Activated naive CD4-positive, alpha-beta T cell treated with anti-CD3 and anti-CD28 coated beads for 36 hours (primary cell): ENCODE measurements at places on chromosomes 3 and 15.

DNA sequence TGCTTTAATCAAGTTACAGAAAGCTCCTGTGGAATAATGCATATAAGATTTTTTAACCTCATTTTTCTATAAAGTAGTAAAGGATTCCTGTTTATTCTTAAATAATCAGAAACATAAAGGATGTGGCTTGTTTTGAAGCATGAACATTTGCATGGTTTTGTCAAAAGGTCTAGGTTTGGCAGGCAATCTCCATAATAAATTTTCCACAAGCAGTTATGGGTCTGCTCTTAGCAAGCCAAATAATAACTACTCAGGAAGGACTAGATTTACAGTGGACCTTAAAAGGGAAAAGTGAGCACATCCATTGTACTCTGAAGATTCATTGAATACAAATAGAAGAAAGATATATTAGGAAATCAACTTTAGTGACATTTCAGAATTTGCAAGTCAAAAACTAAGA lies 407.3 kb upstream of the CBLB start:
- H3K27ac ChIP-seq: no peak overlapping the region
- peaks cover 16% of the 10 kb centered on the region for H3K4me1 ChIP-seq
- no peaks in the 10 kb centered on the region for H3K36me3 ChIP-seq
- H3K4me3 ChIP-seq: no peak overlapping the region
- no peaks in the 10 kb centered on the region for H3K27me3 ChIP-seq

DNA sequence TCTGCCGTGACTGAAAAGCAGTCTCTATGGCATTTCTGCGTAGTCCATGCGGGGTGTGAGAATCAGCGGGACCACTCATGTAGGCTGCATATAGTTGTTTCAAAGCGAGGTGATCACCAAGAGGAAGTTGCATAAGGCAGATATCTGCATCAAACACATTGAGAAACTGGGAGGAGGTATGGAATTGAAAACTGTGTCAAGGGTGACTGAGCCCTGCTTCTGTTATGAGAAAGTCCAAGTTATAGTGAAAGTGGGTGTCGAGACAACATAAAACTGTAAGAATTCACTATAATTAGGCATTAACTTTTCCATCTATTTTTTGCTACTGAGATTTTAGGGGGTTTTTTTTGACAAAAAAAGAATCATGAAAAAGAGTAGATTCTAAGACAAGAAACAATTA lies 109.3 kb downstream of the ZIC1 start:
- no peaks in the 10 kb centered on the region for H3K27me3 ChIP-seq
- no peaks in the 10 kb centered on the region for H3K36me3 ChIP-seq
- no peak overlapping the region for H3K4me3 ChIP-seq

DNA sequence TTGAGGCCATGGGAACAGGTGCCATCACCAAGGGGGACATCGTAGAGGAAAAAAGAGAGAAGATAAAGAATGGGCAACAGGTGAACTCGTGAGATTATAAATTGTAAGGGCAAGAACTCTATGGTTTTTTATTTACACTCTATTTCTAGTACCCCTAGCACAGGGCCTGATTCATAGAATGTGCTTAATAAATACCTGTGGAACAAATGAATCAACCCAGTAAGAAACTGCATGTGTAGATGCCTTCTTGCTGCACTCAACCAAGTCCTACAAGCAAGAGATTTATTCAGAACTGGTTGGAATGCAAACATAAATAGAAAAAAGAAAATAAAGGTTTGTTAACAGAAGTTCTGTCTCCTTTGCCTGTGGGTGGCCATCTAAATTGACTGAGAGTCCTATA lies 18.7 kb upstream of the KPNA1 start:
- peaks cover 35% of the 10 kb centered on the region for H3K4me1 ChIP-seq
- H3K36me3 ChIP-seq: peaks cover 44% of the 10 kb centered on the region
- H3K27ac ChIP-seq: no peak overlapping the region
- H3K4me3 ChIP-seq: no peak overlapping the region
- H3K27me3 ChIP-seq: no peaks in the 10 kb centered on the region

- H3K36me3 ChIP-seq: no peaks in the 10 kb centered on the region
- no peaks in the 10 kb centered on the region for H3K27me3 ChIP-seq
- peak; percentile 42 for DNase-seq
- H3K4me3 ChIP-seq: no peak overlapping the region
Measured at GRCh38 chr3:71652781-71653413, 69.4 kb upstream of the FOXP1 start.

DNA sequence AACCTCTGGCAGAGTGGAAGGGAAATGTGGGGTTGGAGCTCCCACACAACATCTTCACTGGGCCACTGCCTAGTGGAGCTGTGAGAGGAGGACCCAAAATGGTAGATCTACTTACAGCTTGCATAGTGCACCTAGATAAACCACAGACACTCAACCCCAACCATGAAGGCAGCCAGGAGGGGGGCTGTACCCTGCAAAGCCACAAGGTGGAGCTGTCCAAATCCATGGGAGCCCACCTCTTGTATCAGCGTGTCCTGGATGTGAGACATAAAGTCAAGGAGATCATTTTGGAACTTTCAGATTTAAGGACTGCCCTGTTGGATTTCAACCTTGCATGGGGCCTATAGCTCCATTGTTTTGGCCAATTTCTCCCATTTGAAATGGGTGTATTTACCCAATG lies 20.9 kb downstream of the TP63 start:
- no peak overlapping the region for H3K4me3 ChIP-seq
- peak; percentile 22 for DNase-seq
- H3K27me3 ChIP-seq: no peaks in the 10 kb centered on the region
- H3K36me3 ChIP-seq: peaks cover 5% of the 10 kb centered on the region
- no peaks in the 10 kb centered on the region for H3K4me1 ChIP-seq

DNA sequence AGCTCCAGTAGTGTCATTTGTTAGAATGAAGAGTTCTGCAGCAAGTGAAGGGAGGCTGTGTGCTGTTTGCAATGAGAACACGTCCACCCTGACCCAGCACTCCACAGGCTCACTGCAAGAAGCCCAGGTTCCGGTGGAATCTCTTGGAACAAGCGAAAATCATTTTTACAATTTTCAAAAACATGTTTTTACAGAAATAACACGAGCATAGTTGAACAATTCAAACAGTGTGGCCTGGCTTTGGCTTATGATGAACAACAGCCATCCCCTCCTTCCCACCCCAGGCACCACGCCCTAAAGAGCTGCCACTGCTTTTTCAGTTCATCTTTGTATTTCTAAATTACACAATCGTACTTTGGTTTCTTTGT lies 59.5 kb upstream of the KY start:
- peaks cover 2% of the 10 kb centered on the region for H3K27me3 ChIP-seq
- H3K4me3 ChIP-seq: no peak overlapping the region
- H3K4me1 ChIP-seq: no peaks in the 10 kb centered on the region
- H3K36me3 ChIP-seq: no peaks in the 10 kb centered on the region

DNA sequence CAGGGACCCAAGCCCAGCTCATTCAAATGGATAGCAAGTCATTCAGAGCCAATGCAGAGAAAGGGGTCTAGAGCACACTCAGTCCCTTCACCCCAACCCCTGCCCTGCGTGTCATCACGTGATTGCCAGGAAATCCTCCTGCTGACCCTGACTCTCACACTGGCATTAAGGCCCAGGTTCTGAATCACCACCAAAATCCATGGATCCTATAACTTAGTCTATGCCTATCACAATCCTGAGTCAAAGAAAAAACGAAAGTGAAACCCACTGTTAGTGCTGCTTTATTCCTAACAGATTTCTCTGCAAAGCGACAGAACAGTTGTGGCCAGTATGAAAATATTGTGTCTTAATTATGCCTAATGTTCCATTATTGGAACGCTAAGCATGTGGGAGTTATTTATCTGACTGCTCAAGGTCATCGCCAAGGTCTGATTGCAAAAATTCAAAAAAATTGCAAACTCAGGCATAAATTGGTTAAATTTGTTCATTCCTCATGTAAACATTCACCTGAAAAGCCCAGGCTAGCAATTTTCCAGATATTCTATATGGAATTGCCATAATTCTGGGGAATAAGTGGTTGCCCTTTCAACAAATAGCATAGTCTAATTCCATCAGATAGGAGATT lies 108.7 kb upstream of the EIF1B start:
- no peak overlapping the region for H3K4me3 ChIP-seq
- no peaks in the 10 kb centered on the region for H3K27me3 ChIP-seq
- no peaks in the 10 kb centered on the region for H3K36me3 ChIP-seq
- no peaks in the 10 kb centered on the region for H3K4me1 ChIP-seq
- H3K27ac ChIP-seq: no peak overlapping the region

GRCh38 chr15:65400760-65401610 lies 21.8 kb downstream of the IGDCC4 start:
- H3K36me3 ChIP-seq: no peaks in the 10 kb centered on the region
- H3K27me3 ChIP-seq: peaks cover 31% of the 10 kb centered on the region
- H3K27ac ChIP-seq: no peak overlapping the region

DNA sequence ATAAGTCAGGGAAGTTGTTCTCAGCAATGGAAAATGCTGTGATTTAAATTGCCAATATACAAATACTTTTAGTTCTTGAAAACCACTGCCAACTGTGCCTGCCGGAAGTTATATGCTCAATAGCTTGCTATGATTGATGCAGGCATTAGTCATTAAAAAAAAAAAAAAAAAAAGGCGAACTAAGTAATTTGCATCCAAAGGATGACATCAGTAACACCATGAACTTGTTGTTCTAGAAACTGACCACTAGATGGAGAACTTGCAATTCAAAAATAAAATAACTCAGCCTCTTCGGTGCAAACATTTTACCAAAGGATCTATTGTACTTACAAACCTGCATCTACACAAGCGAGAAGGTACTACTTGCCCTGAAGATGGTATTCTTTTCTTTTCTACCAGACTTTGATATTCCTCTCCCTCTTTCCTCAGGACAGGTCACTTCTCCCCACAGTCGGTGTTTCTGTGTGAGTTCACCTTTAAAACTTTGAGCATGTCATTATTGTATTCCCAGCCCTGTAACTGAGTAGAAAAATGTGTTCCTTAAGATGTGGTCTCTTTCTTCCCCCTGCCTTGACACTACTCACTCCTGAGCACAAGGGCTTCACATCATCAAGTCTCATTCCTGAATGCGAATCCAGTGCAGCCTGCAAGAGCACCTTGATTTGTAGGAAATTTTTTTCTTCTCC lies 115.0 kb upstream of the VEPH1 start:
- H3K4me3 ChIP-seq: no peak overlapping the region
- H3K27ac ChIP-seq: no peak overlapping the region
- no peaks in the 10 kb centered on the region for H3K36me3 ChIP-seq
- peaks cover 13% of the 10 kb centered on the region for H3K27me3 ChIP-seq

DNA sequence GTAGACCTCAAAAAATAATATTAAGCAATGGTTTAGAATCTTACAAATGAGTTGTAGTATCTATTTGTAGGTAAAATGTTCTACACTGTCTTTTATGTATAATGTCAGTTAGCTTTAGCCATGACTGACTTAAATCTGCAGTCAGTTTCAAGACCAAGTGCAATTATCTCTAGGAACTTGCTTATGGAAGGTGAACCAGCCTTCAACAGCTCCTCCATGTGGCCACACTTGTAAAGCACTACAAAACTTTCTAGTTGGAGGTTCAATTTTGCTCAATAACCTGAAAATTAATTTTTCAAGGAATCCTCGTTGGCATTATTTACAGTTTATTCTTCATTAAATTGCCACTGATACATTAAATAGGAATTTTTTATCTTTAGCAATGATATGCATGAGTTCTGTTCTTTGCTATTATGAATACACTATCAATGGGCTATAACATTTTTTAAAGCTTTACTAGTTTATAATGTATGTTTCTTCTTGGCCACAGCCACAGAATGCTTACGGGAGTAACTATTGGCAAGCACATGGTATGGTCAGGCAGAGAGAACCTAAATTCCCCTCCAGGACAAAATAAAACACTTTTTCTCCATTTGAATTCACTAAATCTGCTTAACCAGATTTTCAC lies 315.3 kb upstream of the UBE2E2 start:
- peak; percentile 13 for DNase-seq
- no peaks in the 10 kb centered on the region for H3K4me1 ChIP-seq
- no peak overlapping the region for H3K27ac ChIP-seq
- peaks cover 5% of the 10 kb centered on the region for H3K27me3 ChIP-seq
- no peaks in the 10 kb centered on the region for H3K36me3 ChIP-seq

DNA sequence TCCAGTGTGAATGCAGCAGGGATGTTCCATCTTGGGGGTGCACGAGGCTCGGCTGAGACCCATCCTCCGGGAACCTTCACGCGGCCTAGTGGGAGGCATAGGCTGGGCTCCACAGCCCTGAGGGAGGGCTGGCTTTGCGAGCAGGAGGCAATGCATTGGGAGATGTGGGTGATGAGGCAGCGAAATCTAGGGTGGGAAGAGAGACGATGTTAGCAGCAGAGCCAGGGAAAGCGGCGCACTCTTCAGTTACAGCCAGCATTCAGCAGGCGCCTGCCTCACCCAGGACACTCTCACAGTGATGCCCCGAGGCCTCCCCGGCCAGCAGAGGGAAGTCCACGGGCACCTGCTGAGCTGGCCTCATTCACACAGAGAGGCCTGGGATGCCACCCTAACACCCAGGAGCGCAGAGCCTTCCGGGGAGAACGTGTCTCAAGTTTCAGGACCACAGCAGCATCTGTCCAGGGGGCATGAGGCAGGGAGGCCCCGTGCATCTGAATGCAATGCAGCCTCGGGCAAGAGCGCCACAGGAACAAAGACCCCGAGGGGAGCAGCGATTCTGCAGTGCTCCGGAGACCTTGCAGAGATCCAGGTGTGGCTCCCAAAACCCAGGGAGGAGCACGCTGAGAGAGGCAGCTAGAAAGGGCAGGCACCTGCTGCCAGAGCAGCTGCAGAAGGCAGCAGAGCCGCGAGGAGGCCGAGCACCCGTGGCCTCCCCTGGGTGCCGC lies 102.4 kb downstream of the NUP210 start:
- no peak overlapping the region for H3K4me3 ChIP-seq
- no peak for DNase-seq
- no peaks in the 10 kb centered on the region for H3K4me1 ChIP-seq
- peaks cover 45% of the 10 kb centered on the region for H3K36me3 ChIP-seq

DNA sequence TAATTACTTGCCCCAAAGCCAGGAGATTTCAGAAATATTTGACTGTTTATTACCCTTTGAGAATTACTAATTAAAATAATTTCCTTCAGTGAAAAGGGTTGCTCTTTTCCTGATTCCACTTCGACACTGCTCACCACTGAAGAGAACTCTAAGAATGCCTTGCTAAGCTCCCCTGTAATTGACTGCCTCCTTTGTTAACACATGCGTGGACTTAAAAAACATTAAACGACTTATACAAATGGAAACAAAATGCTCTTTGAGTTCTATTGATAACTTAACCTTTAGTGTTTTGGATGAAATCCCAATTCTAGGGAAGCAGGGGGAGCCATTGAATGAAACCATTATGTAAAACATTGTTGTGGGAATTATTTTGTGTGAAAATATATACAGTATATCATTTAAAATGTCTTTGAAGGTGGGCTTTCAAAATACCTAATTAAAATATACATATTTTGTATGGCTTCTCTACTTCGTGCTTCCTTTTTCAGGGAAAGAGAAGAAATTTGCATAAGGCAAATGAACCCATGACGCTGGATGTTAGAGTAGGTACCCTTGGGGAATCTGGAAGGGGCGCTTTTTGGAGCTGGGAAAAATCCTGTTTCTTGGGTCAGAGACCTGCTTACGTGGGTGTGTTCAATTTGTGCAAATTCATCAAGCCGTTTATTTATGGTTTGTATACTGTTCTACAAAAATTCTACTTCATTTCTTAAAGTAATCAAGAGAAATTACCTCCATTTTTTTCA lies 64.2 kb downstream of the WWTR1 start:
- no peaks in the 10 kb centered on the region for H3K27me3 ChIP-seq
- no peaks in the 10 kb centered on the region for H3K4me1 ChIP-seq
- H3K27ac ChIP-seq: no peak overlapping the region
- H3K36me3 ChIP-seq: no peaks in the 10 kb centered on the region
- H3K4me3 ChIP-seq: no peak overlapping the region
